ENCODE measurements at places on chromosomes 1 and 21. TPM values are rescaled to one million over a fixed set of nuclear protein-coding genes. Genes with fewer than 3 reads are reported as not detected.

SLC44A3 gene
- 2.5 TPM for total RNA-seq

LRRC53 gene
- total RNA-seq, result not detected

S100A4 gene
- 514 TPM for total RNA-seq

LRP8 gene
- 14.1 TPM for total RNA-seq

MYOG gene
- total RNA-seq, result not detected

RAD54L gene
- total RNA-seq, result 4.1 TPM

AMY2A gene
- not detected for total RNA-seq

OR2G6 gene
- total RNA-seq, result not detected

TTLL10 gene
- total RNA-seq, result not detected

GOLT1A gene
- total RNA-seq, result not detected

PAQR7 gene
- 7.1 TPM for total RNA-seq

TAS1R1 gene
- total RNA-seq, result 0.81 TPM

PLEKHA6 gene
- total RNA-seq, result 5.1 TPM

VSIG8 gene
- not detected for total RNA-seq

TCHHL1 gene
- total RNA-seq, result not detected

CASZ1 gene
- total RNA-seq, result 20.6 TPM

TMEM240 gene
- 11.1 TPM for total RNA-seq

RIPPLY3 gene
- not detected for total RNA-seq

NPR1 gene
- total RNA-seq, result 293 TPM

HPCAL4 gene
- 0.35 TPM for total RNA-seq

CRNN gene
- not detected for total RNA-seq

CFAP45 gene
- total RNA-seq, result 0.95 TPM

C1orf94 gene
- not detected for total RNA-seq

GSTM5 gene
- 2.0 TPM for total RNA-seq

CD101 gene
- 1.8 TPM for total RNA-seq

RNF186 gene
- total RNA-seq, result not detected

AXDND1 gene
- total RNA-seq, result not detected

CBR1 gene
- total RNA-seq, result 174 TPM

TAS1R3 gene
- total RNA-seq, result 0.14 TPM

MYBPH gene
- not detected for total RNA-seq

DCAF6 gene
- 47.2 TPM for total RNA-seq

HES4 gene
- 98.8 TPM for total RNA-seq

PRPF38B gene
- 21.7 TPM for total RNA-seq

VHLL gene
- total RNA-seq, result not detected

GBP2 gene
- 79.7 TPM for total RNA-seq

NBPF4 gene
- total RNA-seq, result not detected

PCAT6 gene
- total RNA-seq, result not detected

HUNK gene
- total RNA-seq, result 0.27 TPM

TMEM81 gene
- 0.85 TPM for total RNA-seq

LAD1 gene
- 0.41 TPM for total RNA-seq

GPR37L1 gene
- total RNA-seq, result not detected

ATP8B2 gene
- total RNA-seq, result 291 TPM

CYP4A11 gene
- not detected for total RNA-seq

PSEN2 gene
- 52.1 TPM for total RNA-seq

PTPN14 gene
- 33.3 TPM for total RNA-seq

All from thoracic aorta (tissue), 2 donors.